A549 treated with AZD2906 at 1 μM for 4 hours (cell line): ENCODE measurements at places on chromosomes 13 and 19. TPM values are rescaled to one million over a fixed set of nuclear protein-coding genes. Genes with fewer than 3 reads are reported as not detected.

ZNF90 gene
- not detected in 5 replicates for total RNA-seq

EXOC3L2 gene
- 1.3 to 2.5 TPM (median 2.3 TPM) in 5 replicates for total RNA-seq

SHANK1 gene
- 0.09 to 0.31 TPM (median 0.17 TPM) in 5 replicates for total RNA-seq

PAN3 gene
- 6.2 to 7.9 TPM (median 7.5 TPM) in 5 replicates for total RNA-seq

C2CD4C gene
- 0.35 to 0.70 TPM (median 0.53 TPM) in 5 replicates for total RNA-seq

ZNF506 gene
- total RNA-seq = 0.12 to 0.39 TPM (median 0.15 TPM) in 5 replicates

CC2D1A gene
- 7.7 to 9.5 TPM (median 9.3 TPM) in 5 replicates for total RNA-seq

CEACAM3 gene
- total RNA-seq = not detected in 5 replicates

IRGC gene
- total RNA-seq = not detected in 5 replicates

FBXO17 gene
- 62.2 to 79.7 TPM (median 78.0 TPM) in 5 replicates for total RNA-seq

CPB2 gene
- 0.08 to 0.09 TPM in 2 of 5 replicates, not detected in the others for total RNA-seq

CADM4 gene
- 6.9 to 10.1 TPM (median 9.3 TPM) in 5 replicates for total RNA-seq

RBM42 gene
- total RNA-seq = 150 to 223 TPM (median 210 TPM) in 5 replicates
